Stimulated activated CD8-positive, alpha-beta memory T cell treated with anti-CD3 and anti-CD28 coated beads, Interleukin-4, amount 100 ng/mL, for 1 hour (primary cell): ENCODE measurements at places on chromosomes 1 and 21.
A peak's percentile ranks its signal among the peaks of the same experiment; 100 is the strongest.

DNA sequence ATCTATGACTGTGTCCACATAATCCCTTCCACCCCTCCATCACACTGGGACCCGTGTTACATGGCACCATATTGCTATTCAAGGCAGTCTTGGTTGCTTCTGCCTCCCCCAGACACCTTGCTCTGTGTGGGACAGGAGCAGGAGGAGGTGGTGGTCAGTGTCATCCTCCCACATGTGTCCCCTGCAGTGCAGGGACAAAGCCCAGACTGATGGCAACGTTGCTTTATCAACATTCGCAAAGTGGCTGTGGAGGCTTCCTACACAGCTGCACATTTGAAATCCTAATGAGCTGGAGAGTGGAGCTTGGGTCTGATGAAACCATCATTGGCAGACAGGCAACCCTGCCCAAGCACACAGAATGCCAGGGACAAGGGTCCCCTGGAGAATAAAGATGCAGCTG, 26.2 kb downstream of the TRIM67 start:
- DNase-seq = no peak

- no peak for DNase-seq
Measured at GRCh38 chr1:231776010-231776756, 149.6 kb downstream of the DISC1 start.

DNA sequence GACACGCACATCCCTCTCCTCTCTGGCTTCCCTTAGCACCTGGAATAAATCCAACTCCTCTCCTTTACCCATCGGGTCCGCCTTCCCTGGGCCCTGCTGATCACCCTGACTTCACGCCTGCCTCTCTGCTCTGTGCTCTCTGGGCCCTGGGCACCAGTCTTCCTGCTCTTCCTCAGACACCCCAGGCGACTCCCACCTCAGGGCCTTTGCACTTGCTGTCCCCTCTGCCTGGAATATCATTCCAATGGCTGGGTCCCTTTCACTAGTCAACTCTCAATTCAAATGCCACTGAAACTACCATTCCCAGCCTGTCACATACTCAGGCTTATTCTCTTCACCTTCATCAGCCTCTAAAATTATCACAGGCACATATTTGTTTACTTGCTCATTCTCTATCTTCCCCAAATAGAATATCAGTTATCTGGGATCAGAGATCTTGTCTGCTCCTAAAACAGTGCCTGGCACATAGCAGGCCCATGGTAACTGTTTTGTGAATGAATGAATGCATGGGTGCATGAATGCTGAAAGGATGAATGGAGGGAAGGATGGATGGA, 27.2 kb upstream of the SELENON start:
- DNase-seq = no peak

DNA sequence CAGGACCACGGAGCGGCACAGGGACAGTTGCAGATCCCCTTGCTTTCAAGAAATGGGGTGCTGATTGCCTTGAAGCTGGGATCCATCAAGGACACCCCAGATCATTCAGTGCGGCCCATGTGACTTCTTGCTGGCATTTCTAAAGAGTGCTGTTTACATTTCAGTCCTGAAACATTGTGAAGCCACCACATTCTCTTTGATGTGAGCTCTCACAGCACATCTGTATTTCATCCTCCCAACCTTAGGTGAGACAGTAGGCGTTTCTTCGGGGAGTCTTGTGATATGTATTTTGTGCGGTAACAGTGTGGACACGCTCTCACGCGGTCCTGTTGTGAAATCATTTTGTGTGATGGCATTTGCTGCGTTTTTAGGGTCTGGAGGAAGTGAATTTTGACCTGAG, 57.2 kb downstream of the CACHD1 start:
- no peak for DNase-seq

- no peak for DNase-seq
Measured at GRCh38 chr1:89546934-89547562, 22.4 kb downstream of the LRRC8B start.

DNA sequence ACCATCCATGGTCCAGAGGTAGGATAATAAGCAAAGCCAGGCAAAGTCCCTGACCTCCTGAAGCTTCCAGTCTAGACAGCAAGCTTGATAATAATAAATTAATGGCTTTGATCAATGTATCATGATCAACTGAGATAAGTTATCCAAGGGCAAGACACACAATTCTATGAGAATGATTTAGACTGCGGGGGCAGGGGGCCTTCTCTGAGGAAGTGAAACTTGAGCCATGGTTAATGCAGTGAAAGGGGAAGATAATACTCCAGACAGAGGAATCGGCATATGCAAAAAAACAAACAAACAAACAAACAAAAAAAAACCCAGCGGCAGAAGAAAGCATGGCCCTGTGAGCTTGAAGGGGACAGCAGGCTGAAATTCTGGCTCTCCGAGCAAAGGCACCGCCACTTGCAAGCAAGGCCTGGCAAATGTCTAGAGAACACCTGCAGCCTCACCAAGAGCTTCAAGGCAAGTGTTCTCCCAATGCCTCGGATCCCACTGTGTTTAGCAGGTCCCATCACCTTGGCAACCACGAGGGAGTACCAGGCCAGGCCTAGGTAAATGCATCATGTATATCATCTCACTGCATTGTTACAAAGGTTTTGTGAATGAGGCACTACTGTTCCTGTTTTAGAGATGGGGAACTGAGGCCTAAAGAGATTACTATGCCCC, 24.9 kb downstream of the CSMD2 start:
- DNase-seq = no peak

GRCh38 chr1:110007046-110007830, 22.7 kb downstream of the AHCYL1 start:
- DNase-seq = no peak

DNA sequence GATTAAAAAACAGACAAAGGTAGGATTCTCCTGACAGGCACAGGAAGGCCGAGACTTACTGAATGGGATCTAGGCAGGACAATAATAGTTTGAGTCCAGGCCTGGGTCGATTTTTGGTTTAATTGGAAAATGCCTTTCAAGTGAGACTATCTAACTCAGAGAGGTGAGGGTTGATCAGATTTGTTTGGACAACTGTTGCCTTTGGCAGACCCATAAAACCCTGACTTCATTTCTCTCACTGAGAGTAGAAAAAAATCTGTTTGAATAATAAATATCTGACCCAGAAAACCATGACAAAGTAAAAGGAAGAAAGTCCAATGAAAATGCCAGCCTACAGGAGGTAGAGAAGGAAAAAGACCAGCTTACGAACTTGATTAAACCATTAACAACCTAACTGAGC, 12.3 kb upstream of the SLC30A10 start:
- DNase-seq = no peak

DNA sequence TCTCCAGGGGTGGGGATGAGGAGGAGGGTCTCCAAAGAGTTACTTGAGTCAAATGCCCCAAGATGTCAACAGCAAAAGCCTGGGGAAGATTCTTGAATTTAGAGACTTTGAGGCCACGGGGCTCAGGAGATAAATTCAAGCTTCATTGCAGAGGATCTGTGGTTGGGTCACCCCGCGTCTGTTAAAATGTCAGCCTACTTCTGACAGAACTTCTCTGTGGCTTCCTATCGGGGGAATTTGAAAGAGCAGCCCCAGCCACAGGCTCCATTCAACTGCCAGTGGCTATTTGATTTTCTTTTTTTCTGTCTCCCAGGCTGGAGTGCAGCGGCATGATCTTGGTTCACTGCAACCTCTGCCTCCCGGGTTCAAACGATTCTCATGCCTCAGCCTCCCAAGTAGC, 62.5 kb upstream of the EFHD2 start:
- DNase-seq = no peak

DNA sequence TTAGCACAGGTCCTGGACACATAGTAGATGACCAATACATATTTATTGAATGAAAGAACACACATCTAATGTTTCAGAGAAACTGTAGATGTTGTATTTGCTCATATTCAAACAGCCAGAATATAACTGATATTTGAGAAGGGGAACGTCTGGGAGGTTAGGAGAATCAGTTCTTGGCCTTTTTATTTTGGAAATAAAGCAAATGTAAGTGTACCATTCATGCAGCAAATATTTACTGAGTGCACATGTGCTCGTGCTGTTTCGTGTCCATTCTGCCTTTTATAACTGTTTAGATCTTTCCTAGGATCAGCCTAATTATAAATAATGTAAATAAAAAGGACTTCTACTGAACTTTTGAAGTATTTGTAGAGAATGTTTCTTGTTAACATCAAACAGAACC, 103.8 kb downstream of the GREM2 start:
- DNase-seq = no peak

DNA sequence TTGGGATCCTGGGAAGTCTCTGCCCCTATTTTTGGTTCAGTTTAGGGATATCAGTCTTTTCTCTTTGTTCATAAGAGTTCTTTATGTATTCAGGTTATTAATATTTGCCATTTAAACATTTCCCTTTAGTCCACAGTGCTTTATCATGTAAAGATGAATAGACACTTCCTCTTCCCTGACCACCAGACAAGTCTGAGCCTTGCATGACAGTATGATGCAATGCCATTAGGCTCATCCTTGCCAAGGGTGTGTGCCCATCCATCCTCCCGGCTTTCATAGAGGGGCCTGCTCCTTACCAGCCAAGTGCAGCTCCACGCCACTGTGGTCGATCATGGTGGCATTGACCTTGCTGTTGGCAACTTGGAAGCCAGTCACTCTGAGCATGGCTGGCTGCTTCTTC, 52.1 kb downstream of the ZSCAN20 start:
- DNase-seq = no peak

- no peak for DNase-seq
Measured at GRCh38 chr1:148166558-148167492, 14.7 kb upstream of the NBPF11 start.

- no peak for DNase-seq
Measured at GRCh38 chr1:36206323-36206858, 17.9 kb upstream of the THRAP3 start.

GRCh38 chr1:156705918-156706656, 704 bp upstream of the CRABP2 start:
- peak; percentile 53 for DNase-seq

DNA sequence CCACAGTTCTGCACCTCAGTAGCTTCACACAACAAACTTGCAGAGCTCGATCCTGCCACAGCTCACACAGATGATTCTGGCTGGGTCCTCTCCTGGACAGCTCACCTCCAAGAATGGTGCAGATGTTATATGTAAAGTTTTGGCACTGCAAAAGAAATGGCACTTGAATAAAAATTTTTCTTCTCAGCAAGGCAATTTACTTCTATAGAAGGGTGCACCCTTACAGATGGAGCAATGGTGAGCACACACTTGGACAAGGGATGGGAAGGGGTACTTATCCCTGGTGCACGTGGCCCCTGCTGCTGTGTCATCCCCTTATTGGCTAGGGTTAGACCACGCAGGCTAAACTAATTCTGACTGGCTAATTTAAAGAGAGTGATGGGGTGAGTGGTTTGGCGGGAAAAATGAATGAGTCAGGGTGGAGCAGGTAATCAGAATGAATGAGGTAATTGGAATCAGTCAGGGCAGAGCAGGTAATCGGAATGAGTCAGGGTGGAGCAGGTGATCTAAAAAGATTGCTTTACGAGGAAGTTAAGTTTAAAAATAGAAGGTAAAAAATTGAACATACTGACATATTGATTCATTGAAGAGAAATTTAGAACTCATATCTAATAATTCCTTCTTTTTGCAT, 12.0 kb upstream of the AADACL3 start:
- no peak for DNase-seq

- DNase-seq = peak; percentile 21
Measured at GRCh38 chr1:78004719-78005447, at the start of gene DNAJB4. Gene DNAJB4 (plus strand): TSS chr1:78004939. CDS start chr1:78005111, 172 bp downstream.

GRCh38 chr1:238484121-238484520, 593.4 kb upstream of the ZP4 start:
- no peak for DNase-seq

DNA sequence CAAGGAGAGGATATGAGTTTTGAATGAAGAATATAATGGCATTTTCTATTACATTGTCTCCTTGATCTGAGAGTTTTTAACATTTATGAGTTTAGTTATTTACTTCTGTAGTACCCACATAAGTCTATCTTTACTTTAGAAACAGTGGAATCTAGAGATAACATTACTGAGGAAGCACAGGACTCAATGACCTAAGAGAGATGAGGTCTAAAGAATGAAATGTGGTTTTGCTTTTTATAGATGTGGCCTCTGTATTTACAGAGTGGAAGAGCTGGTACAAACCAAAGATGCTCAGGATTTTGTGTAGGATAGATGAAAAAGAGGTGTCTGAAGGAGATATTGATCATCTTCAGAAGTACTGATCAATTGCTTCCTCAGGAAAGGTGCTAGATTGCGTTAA, 177.3 kb downstream of the KCTD3 start:
- no peak for DNase-seq

DNA sequence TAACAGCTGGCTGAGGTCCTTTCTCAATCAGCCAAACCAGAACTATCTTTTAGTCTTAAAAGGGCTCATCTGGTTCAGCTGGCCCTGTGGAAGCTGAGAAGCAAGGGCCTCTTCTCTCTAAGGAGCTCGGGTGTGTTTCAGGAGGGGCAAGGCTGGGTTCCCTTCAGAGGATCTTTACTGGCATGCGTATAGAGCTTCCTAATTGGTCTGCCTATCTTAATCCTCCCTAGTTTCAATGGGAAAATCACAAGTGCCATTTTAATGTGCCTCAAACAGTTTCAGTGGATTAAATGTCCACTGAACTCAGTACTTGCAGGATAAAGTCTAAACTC, 81.5 kb upstream of the LBR start:
- DNase-seq = no peak

DNA sequence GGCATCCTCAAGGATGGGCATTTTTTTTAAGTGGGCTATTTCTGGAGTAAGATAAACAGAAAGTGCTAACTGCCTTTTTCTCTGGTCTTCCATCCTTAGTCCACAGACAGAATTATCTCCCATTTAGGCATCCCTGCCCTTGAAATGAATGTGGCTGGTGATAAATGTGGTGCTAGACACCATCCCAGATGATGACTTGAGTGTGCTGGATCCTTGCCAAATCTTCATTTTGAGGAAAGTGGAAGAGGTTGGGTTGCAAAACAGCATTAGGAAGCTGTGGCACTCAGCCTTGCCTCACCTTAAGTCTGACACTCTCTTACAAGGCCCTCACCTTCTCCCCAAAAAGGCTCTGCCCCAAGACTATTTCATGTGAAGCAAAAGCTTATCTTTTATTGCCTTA, 19.2 kb downstream of the MAB21L3 start:
- no peak for DNase-seq

DNA sequence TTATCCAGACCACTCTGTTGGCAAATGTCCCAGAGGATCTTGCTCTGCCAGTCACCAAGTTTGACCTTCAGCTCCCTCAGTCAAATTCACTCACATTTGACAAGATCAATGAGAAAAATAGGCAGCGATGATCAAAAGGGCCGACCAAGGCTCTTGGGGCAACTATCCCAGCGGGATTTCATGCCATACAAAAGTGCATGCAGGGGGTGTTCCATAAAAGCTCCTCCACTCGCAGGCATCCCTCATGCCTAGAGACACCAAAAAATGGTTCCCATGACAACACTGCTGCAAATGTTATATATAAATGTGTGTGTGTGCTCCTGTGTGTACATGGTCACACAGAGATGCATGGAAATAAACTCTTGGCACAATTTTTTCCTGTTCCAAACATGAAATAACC, 16.2 kb upstream of the EIF4G3 start:
- no peak for DNase-seq

- DNase-seq = no peak
Measured at GRCh38 chr1:24695202-24695974, 49.9 kb upstream of the CLIC4 start.
